ENCODE measurements at places on chromosomes 4 and X.

- DNase-seq, result no peak
Measured at GRCh38 chr4:38948551-38948950, 80.9 kb downstream of the FAM114A1 start.

- DNase-seq, result no peak
Measured at GRCh38 chr4:48195853-48196252, 61.8 kb upstream of the TXK start.

- DNase-seq, result no peak
Measured at GRCh38 chr4:99950913-99951254, 809 bp upstream of the H2AZ1 start.

GRCh38 chr4:82792912-82793649 lies 5.5 kb downstream of the SCD5 start:
- DNase-seq, result no peak

Data from esophagus squamous epithelium (tissue), 5 donors.